Cortex of kidney (tissue), 1 donor: ENCODE measurements at places on chromosomes 3 and 15.

DNA sequence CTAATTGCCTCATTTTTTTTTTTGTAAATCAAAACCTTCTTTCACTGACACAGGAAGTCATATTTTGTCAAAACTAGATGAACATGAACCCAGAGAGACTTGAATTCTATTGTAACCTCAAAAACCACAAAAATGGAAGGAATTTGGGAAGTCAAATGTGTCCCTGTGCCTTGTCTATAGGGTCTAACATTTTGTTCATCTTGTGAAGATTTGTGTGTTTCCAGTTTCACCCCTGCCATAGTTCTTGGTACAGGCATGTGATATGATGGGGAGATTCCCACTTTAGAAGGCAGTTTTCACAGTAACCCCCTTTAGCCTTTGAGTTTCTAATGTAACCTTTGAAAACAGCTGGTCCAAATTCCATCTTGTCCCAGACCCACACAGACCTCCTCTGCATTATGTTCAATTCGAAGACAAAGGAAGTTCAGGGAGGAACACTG is 318.5 kb upstream of the ADAMTS9 start:
- no peak for DNase-seq

DNA sequence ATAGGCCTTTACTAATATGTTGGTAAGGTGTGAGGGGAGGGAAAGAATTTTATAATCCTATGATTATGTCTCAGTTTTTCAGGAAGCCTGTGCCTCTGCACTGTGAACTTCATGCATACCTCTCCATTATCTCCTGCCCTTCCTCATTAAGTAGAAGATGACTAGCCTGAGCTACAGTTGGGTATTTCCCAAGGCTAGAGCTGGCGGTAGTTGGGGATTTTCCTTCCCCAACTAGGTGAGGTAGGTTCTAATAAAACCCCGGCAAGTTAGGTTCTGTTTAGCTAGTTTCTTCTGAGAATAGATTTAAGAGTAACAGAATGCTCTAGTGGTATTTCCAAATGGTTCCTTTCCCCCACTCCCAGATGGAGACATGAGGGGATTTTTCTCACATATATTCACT is 414.5 kb downstream of the GRM7 start:
- DNase-seq: no peak

GRCh38 chr15:28944696-28945300 is 59.0 kb downstream of the APBA2 start:
- DNase-seq: no peak

DNA sequence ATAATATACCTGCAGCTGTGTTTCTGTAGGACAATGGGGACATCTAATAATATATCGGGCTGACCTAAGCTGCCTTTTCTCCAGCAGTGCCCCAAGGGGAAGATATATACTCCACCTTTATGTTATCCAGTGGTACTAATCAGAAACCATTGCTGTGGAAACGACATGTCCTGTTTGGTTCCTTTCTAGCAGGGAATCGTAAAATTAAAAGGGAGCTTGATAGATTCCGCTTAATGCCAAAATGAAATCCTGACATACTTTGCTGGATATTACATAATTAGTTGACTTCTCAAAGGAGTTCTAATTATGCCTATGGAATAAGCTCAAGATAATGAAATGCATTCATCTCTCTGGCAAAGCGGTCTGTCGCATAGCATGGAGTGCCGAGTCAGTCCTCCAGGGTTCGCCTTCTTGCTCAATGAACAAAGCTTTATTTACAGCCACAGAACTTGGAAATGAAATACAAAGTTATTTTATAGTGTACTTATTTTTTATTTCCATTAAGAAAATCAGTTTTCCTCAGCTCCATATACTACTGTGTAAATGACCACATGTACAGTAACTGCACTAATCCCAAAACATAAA is 262.8 kb downstream of the LRTM1 start:
- DNase-seq: no peak

DNA sequence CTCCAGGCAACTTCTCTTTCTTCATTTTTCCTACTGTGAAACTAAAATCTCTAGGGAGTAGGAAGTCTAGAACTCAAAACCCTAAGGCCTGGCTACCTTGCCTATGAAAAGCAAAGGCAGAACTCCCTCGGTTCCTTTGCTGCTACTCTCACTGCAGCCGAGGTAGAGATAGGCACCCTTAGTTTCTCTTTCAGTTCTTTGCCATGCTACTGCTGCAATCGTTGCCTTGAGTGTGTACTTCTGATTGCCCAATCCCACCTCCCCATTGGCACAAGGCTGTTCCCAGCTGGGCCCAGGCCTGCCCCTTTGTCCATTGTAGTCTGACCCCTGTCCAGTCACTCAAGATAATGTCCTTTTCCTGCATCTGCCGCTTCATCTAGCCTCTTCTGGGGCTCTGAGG is 92.3 kb upstream of the MRPS22 start:
- no peak for DNase-seq
